ENCODE measurements at places on chromosomes 6 and 20. TPM values are rescaled to one million over a fixed set of nuclear protein-coding genes. Genes with fewer than 3 reads are reported as not detected.

DNA sequence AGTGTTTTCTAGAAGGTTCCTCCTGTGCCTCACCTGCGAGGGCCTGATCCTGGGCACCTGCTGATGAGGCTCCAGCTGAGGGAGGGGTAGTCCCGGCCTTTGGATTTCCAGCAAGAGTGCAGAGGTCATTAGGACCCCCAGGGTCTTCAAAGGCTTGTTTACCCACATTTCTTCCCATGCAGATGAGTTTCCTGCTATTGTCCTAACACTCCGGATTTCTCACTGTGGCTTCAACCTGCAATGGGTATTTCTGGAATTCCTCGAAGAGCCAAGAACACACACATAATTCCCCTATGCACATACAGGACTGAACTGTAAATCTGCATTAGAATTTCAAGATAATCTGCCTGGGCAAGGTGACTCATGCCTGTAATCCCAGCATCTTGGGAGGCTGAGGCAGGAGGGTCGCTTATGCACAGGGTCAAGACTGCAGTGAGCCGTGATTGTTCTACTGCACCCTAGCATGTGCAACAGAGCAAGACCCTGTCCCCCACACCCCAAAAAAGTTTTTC is 53.9 kb downstream of the ADNP start:
- no peak overlapping the region for H3K4me3 ChIP-seq
- H3K27me3 ChIP-seq = no peaks in the 10 kb centered on the region
- ATAC-seq = no peak

BPIFB6 gene
- total RNA-seq = not detected

CDH22 gene
- total RNA-seq = not detected

PMEPA1 gene
- total RNA-seq = 2.3 TPM

TFAP2B gene
- not detected for total RNA-seq

DNA sequence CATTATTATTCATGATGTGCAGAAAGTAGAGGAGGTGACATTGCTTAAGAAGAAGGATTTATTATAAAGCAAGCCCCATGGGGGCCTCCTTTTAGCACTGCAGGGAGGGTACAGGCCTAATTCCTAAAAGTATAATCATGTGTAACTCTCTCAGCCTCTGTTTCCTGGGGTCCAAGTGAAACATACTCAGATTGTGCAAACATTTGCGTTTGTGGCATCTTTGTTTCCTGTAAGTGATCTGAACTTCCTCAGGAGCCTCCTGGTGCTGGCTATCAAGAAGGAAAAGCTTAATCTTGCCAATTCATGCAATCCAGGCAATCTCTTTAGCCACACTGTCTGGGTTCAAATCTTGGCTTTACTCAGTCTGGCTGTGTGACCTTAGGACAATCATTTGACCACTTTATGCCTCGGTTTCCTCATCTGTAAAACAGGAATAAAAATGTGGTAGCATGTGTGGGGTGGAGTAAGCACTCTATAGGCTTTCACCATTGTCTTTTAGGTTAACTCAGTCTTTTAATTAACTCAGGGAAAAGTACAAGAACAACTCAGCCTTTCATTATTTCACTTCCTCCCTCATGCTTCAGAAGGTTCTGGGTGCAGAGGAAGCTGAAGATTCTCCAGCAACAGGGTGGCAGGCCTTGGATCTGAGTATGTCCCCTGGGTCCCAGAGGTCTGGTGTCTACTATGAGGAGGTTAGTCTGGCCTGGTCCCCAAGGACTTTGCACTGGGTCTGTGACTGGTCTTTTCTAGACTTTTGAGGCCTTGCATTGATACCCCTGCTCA is 831 bp upstream of the SIRPB2 start:
- H3K36me3 ChIP-seq = no peaks in the 10 kb centered on the region
- H3K4me1 ChIP-seq = no peaks in the 10 kb centered on the region
- no peak overlapping the region for H3K4me3 ChIP-seq
- no peak overlapping the region for H3K27ac ChIP-seq
- H3K27me3 ChIP-seq = peaks cover 17% of the 10 kb centered on the region

RNF182 gene
- total RNA-seq = not detected

ADTRP gene
- total RNA-seq = 47.7 TPM

GRCh38 chr6:3745566-3746118 is 5.9 kb downstream of the PXDC1 start:
- no peaks in the 10 kb centered on the region for H3K27me3 ChIP-seq
- H3K4me1 ChIP-seq = peaks cover 18% of the 10 kb centered on the region
- no peak for ATAC-seq
- H3K27ac ChIP-seq = no peak overlapping the region
- no peak overlapping the region for H3K4me3 ChIP-seq

TOMM6 gene
- total RNA-seq = 320 TPM

DNA sequence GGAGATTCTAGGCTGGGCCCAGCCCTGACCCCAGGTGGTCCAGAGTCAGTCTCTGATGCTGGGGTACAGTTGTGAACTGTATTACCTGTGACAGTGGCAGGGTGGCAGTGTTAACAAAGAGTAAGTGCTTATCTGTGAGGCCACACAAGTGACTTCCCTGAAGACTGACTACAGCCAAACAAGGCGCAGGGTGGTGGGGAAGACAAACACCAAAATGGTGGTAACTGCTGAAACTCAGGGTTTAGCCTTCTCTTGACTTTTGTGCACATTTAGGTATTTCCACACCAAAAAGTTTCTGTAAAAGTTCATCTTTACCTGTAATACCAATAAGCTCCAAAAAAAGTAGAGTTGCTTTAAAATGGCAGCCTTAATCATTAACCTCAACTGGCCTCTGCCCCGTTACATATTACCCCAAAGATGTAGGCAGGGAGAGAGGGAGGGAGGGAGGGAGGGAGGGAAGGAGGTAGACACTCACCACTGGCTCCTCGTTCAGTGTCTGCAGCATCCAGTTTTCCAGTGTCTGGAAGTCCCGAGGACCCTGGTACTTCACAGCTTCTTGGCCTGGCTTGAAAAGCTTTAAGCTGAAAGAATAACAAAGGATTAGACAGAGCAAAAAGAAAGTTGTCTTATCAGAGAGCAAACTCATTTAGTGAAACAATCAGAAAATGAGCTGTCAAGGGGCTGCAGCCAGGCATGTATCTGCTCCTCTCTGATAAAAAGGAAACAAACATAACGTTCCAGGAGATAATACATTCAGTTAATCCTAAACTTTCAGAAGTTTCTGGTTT is 11.3 kb downstream of the TXNDC5 start:
- peaks cover 100% of the 10 kb centered on the region for H3K36me3 ChIP-seq
- no peaks in the 10 kb centered on the region for H3K4me1 ChIP-seq
- no peaks in the 10 kb centered on the region for H3K27me3 ChIP-seq
- H3K27ac ChIP-seq = no peak overlapping the region

ENPP5 gene
- not detected for total RNA-seq

DNA sequence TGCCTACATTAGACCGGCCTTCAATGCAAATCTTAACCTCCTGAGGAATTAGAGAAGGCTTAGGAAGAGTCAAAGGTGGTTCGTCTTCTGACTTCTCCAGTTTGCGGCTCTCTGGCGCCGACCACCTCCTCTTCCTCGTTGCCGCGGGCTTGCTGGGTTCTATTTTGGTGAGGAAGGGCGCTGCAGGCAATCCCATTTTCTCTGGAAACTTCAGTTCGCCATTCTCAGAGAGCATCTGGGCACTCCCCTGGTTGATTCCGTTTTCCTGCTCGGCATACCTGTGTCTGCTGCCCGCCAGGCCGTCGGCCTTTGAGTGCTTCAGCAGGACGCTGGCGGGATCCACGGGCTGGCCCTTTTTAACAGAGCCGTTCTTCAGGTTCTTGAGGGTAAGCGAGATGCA is 67.9 kb downstream of the GMPR start:
- H3K36me3 ChIP-seq = peaks cover 73% of the 10 kb centered on the region
- H3K4me3 ChIP-seq = no peak overlapping the region
- H3K27me3 ChIP-seq = no peaks in the 10 kb centered on the region
- H3K4me1 ChIP-seq = no peaks in the 10 kb centered on the region

- no peak within 1 kb of the TSS for H3K27ac ChIP-seq
- no peaks in the 10 kb centered on the region for H3K4me1 ChIP-seq
- ATAC-seq = no peak
- peaks cover 7% of the 10 kb centered on the region for H3K27me3 ChIP-seq
- no peak within 1 kb of the TSS for H3K4me3 ChIP-seq
Observed at GRCh38 chr6:46687619-46688097, at the start of gene TDRD6. Gene TDRD6, plus strand, starts transcription at chr6:46687885. Its CDS starts 244 bp downstream, at chr6:46688129.

PM20D2 gene
- total RNA-seq = 7.9 TPM

DNA sequence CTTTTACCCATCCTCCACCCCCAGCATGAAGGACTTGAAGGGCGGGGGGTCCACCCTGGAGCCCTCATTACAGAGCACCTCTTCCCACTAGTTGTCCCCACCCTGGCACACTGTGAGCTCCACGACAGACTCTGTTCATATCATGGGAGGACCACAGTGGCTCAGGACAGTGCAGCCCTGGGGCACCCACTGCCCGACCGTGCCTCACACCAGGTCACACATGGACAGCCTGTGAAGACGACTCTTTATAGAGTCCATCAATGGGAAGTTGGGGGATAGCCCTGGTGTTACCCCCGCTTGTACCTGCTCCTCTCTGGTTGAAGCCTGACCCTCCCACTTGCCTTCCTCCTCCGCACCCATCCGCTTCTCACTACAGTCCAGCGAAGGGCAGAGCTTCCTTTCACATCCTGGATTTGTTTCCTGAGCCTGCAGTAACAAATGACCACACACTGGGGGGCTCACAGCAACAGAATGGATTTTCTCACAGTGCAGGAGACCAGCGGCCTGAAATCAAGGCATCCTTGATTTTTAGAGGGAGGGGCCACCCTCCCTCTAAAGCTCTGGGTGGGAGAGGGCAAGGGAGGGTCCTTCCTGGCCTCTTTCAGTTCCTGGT is 15.5 kb downstream of the ZNF831 start:
- peaks cover 50% of the 10 kb centered on the region for H3K36me3 ChIP-seq
- H3K27me3 ChIP-seq = no peaks in the 10 kb centered on the region
- peak overlapping the region; percentile 91 for H3K27ac ChIP-seq
- H3K4me1 ChIP-seq = peaks cover 66% of the 10 kb centered on the region
- H3K4me3 ChIP-seq = peak overlapping the region; percentile 20

DNA sequence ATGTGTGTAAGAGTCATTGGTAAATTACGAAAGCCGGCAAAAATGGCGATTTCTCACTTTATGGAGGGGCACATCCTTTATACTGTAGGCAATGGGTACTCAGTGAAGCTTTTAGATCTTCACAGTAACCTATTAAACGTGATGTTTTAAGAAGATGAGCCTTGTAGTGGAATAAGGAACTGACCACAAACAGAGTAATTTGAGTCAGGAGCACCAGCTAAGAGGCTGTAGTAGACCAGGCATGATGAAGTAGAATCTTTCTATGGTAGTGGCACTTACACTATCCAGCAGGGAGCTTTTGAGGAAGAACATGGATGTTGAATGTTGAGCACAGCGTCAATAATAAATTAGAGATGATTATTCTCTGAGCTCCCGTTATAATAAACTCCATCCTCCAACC is 65.9 kb downstream of the HIVEP2 start:
- H3K36me3 ChIP-seq = peaks cover 68% of the 10 kb centered on the region
- H3K4me3 ChIP-seq = peak overlapping the region; percentile 38
- peak; percentile 48 for ATAC-seq
- H3K4me1 ChIP-seq = peaks cover 59% of the 10 kb centered on the region
- peak overlapping the region; percentile 35 for H3K27ac ChIP-seq

GRCh38 chr6:42453031-42453653 is 1.4 kb upstream of the TRERF1 start:
- H3K27me3 ChIP-seq = no peaks in the 10 kb centered on the region
- no peak overlapping the region for H3K27ac ChIP-seq
- peaks cover 1% of the 10 kb centered on the region for H3K36me3 ChIP-seq
- peak; percentile 65 for ATAC-seq
- H3K4me1 ChIP-seq = peaks cover 19% of the 10 kb centered on the region

UNC5CL gene
- total RNA-seq = 2.9 TPM

DNA sequence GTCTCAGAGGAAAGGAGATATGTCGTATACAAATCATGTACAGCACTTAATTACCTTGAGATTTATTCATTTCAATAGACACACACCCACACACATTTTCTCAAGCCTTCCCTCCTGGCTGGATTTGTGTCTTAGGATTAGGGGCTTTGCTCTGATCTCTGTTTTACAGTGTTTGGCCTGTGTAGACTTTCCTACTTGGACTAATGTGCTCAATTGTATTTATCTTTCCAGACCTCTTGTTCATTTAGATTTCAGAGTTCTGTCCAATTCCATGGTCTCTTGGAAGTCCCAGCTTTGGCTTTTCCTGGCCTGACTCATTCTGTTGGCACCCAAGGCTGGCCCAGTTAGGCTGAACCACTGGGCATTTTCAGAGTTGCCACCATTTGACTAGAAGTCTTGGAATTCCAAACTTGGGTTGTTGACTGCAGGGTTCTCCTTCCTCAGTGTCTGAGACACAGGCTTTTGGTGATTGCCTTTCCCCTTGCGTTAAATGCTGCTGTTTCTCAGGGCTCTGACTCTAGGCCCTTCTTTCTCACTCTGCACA is 8.9 kb upstream of the RFPL4B start:
- no peak overlapping the region for H3K27ac ChIP-seq
- H3K36me3 ChIP-seq = no peaks in the 10 kb centered on the region
- no peak for ATAC-seq

LPIN3 gene
- 10.0 TPM for total RNA-seq

GRCh38 chr6:11164717-11165646 is 53.5 kb upstream of the ERVFRD-1 start:
- peaks cover 9% of the 10 kb centered on the region for H3K4me1 ChIP-seq
- no peak overlapping the region for H3K4me3 ChIP-seq
- H3K27ac ChIP-seq = peak overlapping the region; percentile 53
- no peaks in the 10 kb centered on the region for H3K27me3 ChIP-seq
- ATAC-seq = peak; percentile 30

- peaks cover 22% of the 10 kb centered on the region for H3K27me3 ChIP-seq
- no peak overlapping the region for H3K4me3 ChIP-seq
- H3K4me1 ChIP-seq = no peaks in the 10 kb centered on the region
- no peak overlapping the region for H3K27ac ChIP-seq
Observed at GRCh38 chr20:40945754-40946450, 82.7 kb upstream of the TOP1 start.

C20orf204 gene
- 21.5 TPM for total RNA-seq

DNA sequence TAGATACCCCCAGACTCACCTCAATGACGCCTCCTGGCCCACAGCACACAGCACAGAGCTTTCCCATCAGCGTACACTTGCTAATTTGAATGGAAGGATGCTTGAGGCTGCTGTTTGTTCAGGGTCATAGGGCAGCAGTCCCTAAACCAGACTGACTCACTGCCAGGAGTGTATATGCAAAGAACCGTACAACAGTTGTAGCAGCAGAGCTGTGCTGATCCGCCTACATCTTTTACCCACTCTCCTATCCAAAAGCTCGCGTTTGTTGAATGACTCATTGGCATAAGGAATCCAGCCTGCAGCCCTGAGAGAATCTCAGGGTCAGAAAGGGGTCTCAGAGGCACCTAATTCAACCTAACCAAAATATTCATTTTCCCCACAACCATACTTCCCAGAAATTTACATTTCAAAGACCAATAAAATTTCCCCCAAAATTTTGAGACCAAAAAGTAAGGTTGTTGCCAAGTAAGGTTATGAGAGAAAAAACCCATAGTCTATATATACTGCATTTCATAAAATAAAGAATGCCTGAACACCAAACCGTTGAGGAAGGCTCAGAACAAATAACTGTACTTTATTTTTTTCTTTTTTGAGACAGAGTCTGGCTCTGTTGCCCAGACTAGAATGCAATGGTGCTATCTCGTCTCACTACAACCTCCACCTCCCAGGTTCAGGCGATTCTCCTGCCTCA is 35.3 kb upstream of the CCND3 start:
- peak overlapping the region; percentile 90 for H3K27ac ChIP-seq
- H3K27me3 ChIP-seq = no peaks in the 10 kb centered on the region
- H3K36me3 ChIP-seq = peaks cover 27% of the 10 kb centered on the region
- H3K4me3 ChIP-seq = peak overlapping the region; percentile 84
- ATAC-seq = peak; percentile 99
- peaks cover 35% of the 10 kb centered on the region for H3K4me1 ChIP-seq

Data from activated T-helper 17 cell treated with anti-CD3 and anti-CD28 coated beads, Interleukin-2, amount 50 U/mL, for 72 hours (primary cell).